Substantia nigra (tissue), 51 donors: ENCODE measurements at places on chromosomes 7 and 10.

GRCh38 chr10:9285690-9286089, 1231.2 kb downstream of the GATA3 start:
- no peak for DNase-seq

GRCh38 chr7:22997871-22998518, 15.9 kb downstream of the HYCC1 start:
- DNase-seq: no peak

- DNase-seq: no peak
Observed at GRCh38 chr7:131039355-131039762, 288.3 kb upstream of the MKLN1 start.

DNA sequence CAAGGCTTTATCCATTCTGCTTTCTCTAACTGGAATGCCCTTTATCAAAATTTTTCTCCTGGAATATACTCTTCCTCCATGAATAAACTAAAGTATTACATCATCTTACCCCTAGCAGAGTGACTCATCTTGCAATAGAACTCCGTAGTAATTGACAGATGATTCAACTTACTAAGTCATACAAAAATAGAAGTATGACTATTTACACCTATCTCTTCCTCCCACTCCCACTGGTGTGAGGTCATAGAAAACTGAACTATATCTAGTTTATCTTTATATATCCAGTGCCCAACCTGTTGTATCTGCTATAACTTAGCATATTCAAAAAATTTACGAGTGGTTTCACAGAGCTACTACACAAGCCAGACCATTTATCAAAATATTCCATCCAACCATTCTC, 26.1 kb downstream of the ABCB1 start:
- DNase-seq: no peak

- DNase-seq: no peak
Observed at GRCh38 chr10:98339799-98340198, 71.8 kb upstream of the LOXL4 start.

GRCh38 chr7:148620749-148621359, 30.3 kb downstream of the C7orf33 start:
- DNase-seq: no peak
